ENCODE measurements at places on chromosomes 3 and 15.
A peak's percentile ranks its signal among the peaks of the same experiment; 100 is the strongest.

GRCh38 chr3:19348941-19349564 is 200.7 kb downstream of the KCNH8 start:
- DNase-seq, result no peak

DNA sequence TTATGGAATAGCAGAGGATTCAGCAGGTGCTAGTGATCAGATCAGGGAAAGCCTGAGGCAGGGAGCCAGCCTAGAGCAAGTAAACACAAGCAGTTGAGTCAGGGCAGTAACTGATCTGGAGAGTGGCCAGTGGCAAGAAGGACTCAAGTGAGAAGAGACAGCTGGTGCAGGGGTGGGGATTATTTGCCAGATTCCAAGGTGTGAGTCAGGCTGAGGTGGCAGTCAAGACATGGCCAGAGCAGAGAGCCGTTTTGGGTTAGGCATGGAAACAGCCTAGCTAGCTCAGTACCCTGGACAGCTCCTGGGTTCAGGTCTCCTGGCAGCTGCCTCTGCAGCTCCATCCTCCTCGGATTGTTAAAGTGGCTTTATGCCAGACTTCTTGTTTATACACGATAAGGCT is 281.9 kb upstream of the ONECUT1 start:
- peak; percentile 27 for DNase-seq

GRCh38 chr3:171453180-171453886 is 6.9 kb downstream of the TNIK start:
- peak; percentile 50 for DNase-seq

- peak; percentile 43 for DNase-seq
These were observed 47.5 kb downstream of the RAB11A start for GRCh38 chr15:65916664-65917406.

DNA sequence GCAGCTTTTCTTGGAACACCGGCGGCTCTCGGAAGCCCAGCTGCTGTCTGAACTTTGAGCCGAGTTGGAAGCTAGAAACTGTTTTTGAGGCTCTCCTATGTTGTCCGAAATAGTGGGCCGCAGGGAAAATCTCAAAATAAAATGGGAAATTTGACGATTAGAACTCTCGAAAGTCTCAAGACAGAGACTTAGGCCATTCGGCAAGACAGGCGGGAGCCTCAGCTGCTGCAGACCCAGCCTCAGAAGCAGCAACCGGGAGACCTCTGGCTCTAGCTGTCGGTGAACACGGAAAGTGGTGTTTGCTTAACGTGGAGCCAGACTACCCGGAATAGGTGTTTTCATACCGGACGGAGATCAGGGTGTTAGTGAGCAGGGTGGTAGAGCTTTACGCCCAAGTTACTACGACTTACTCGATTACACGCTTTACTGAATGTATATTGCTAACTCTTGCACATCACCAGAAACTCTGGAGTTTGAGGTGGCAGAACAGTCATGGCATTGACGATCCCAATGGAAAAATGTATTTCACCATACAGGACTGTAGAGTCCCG is 357 bp upstream of the MAN2C1 start:
- DNase-seq, result no peak

GRCh38 chr3:13865581-13865980 is 14.3 kb downstream of the WNT7A start:
- no peak for DNase-seq

DNA sequence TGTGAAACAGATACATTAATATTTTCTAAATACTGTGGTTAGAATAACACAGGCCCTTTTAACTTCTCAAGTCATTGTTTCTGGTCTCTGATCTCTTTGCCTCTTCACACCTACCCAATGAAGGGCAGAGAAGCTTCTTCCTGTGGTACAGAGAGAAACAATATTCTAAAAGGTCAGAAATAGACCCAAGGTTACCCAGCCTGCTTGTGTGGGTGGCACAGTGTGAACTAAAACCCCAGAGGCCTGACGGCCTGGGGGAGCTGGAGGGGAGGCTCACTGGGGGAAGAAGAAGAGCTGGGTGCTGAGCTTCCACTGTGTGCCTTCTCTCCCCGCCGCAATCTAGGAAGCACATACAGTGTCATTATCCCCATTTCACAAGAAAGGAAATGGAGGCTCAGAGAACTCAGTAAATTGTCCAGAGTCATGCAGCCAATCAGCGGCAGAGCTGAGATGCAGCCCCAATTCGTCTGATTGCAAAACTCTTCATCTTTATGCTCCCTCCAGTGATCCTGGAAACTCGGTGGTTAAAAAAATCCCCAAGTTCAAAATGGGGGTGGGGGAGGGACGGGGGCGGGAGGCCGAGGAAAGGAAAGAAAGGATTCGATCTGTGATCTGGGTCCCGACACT is 64.1 kb upstream of the HEG1 start:
- no peak for DNase-seq

- no peak for DNase-seq
These were observed 335.1 kb downstream of the EFHB start for GRCh38 chr3:19598870-19599269.

Data from spinal cord (tissue), 10 donors.